Left hindlimb (tissue), 1 donor: ENCODE measurements at places on chromosomes 1 and 21.

GRCh38 chr1:203937678-203938330, 76.4 kb downstream of the SNRPE start:
- DNase-seq, result no peak

DNA sequence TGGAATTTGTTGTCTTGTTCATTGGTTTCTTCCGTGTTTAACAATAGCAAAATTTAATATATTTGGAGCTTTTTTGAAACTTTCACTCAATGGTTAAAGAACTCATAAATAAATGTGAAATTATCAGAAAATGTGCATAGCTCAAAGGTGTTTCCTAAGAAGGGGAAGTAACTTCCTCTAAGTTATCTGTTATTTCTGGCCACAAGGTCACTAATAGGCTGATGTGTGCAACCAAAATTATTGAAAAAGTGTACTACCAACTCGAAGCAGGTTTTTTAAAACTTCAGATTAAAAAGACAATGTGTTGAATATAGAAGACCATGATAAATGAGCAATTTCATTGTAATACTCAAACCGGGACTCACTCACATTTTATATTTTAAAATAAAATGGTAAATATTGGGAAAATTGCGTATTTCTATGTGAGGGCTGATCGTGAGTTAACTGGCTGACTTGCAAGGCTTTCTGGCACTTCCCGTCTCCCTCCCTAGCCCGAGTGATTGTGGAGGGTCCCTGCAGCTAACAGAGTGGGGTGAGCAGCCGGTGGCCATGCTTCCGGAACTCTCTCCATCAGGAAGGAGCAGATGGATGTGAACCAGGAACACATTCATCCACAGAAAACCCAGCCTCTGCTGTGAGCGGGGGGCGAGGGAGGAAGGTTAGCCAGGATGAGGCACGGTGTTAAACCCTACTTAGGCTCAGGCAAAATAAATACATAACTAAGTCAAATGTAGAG, 96.9 kb downstream of the ERG start:
- no peak for DNase-seq

DNA sequence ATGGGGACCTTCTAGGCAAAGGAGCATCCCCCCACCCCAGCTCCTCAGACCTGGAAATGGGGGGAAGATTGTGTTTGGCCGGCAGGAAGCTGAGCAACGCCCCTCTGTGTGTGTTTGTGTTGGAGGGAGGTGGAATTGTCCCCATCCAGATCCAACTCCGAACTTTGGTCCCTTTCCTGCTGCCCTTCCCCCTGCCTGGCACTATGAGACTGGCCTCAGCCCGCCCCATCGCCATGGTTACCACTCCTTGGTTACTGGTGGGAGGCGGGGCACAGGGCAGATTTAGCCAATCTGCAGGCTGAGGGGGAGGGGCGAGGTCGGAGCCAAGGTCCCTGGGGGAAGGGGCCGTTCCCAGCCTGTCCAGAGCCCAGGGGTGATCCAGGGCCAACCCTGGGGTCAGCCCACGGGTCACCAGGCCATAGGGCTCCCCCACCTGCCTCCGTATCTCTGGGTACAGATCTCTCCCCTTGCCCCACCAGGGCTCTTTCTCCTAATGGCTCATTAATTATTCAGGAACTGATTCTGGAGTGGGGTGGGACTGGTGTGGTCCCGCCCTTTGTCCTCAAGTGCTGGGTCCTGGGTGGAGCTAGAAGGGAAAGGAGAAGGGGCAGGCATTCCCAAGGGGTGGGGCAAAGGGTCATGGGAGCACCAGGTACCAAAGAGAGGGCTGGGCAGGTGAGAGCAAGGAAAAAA, 15.2 kb downstream of the PTPRF start:
- no peak for DNase-seq

GRCh38 chr21:15057285-15057684, 7.5 kb downstream of the NRIP1 start:
- DNase-seq, result no peak

GRCh38 chr1:119935373-119935772, 39.1 kb upstream of the ADAM30 start:
- DNase-seq, result no peak
